Smooth muscle cell of the pulmonary artery (primary cell): ENCODE measurements at places on chromosomes 1 and 21. TPM values are rescaled to one million over a fixed set of nuclear protein-coding genes. Genes with fewer than 3 reads are reported as not detected.

Gene LCE3D
- not detected in 2 replicates for total RNA-seq

Gene KLHDC8A
- total RNA-seq: not detected in 2 replicates

Gene KCNJ6
- 0.20 and 1.3 TPM in 2 replicates for total RNA-seq

Gene KAZN
- total RNA-seq: 3.6 and 10.6 TPM in 2 replicates

Gene MCM3AP
- 88.4 and 95.5 TPM in 2 replicates for total RNA-seq

Gene NBPF4
- total RNA-seq: 0.13 TPM in 1 of 2 replicates, not detected in the other

Gene MANEAL
- total RNA-seq: 1.1 and 1.3 TPM in 2 replicates

Gene RSPO1
- total RNA-seq: 0.07 TPM in 1 of 2 replicates, not detected in the other

Gene FABP3
- total RNA-seq: 7.5 and 40.1 TPM in 2 replicates

Gene SLAMF8
- not detected in 2 replicates for total RNA-seq

Gene ZBTB8B
- 0.07 TPM in 2 replicates for total RNA-seq

Gene FAM131C
- total RNA-seq: 0.69 and 0.85 TPM in 2 replicates

Gene LCE6A
- total RNA-seq: not detected in 2 replicates

Gene SPATA6
- total RNA-seq: 3.2 and 6.2 TPM in 2 replicates

Gene HSD3B1
- total RNA-seq: not detected in 2 replicates

Gene CD52
- not detected in 2 replicates for total RNA-seq

Gene SLC2A5
- 3.7 and 25.9 TPM in 2 replicates for total RNA-seq
